Left ventricle myocardium inferior (tissue), 1 donor: ENCODE measurements at places on chromosomes 7 and 10. TPM values are rescaled to one million over a fixed set of nuclear protein-coding genes. Genes with fewer than 3 reads are reported as not detected.

DOCK1 gene
- total RNA-seq: 16.8 TPM

ADARB2 gene
- total RNA-seq: 0.11 TPM

NRCAM gene
- total RNA-seq: 0.14 TPM

FZD8 gene
- 6.6 TPM for total RNA-seq

OGDHL gene
- total RNA-seq: 4.5 TPM

UTF1 gene
- not detected for total RNA-seq

WDFY4 gene
- 1.5 TPM for total RNA-seq

DNA sequence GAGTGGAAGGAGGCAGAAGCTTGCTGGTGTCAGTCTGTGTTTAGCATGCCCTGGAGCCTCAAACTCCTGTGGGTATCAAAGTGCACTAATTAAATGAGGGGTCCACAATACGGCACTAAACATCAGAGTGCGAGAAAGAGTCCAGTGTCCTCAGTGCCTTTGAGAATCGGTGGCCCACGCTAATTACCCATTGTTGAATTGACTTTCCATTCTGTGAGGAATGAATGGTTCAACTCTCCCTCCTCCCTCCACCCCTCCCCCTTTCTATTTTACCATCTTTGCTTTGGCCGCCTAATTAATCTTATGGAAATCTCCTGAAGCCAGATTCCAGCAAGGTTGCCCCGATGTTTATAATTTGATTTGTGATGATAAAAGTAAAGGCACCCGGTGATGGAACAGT lies 217.8 kb downstream of the TFEC start:
- no peak for DNase-seq

DNA sequence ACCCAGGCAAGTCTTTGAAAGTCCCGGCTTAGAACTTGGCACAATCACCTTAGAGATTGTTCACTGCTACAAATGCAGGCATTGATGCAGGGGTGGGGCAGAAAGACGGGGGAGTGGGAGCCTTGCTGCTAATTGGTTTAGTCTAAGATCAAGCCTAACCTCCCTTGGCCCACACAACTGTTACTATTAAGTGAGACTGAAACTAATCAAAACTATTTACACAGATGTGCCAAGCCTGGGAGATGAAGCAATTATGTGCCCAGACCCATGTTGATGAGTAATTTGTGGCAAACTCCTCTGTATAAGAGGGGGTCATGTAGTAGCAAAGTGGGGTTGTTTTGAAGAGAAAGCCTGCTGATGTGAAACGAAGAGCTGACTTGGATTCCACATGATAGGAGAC lies 178.2 kb upstream of the ITGB1 start:
- no peak for DNase-seq

- no peak for DNase-seq
Observed at GRCh38 chr7:20298486-20298901, 32.2 kb upstream of the ITGB8 start.

DNA sequence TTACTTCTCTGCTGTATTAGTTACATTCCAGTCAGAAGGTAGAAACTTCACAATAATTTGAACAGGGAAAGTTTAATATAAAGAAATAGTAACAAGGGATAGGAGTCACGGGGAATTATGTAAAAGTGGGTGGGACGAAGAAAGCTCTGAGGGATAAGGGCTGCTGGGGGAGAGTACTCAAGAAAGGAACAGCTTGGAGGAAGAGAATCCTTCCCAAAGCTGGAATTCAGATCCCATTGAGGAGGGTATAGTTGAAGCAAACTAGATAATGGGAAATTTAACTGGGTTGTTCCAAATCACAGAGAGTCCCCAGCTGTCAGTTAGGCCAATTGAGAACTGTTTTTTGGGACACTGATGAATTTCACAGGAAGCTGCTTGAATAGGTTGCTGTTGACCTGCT lies 53.2 kb upstream of the MACC1 start:
- no peak for DNase-seq

DNA sequence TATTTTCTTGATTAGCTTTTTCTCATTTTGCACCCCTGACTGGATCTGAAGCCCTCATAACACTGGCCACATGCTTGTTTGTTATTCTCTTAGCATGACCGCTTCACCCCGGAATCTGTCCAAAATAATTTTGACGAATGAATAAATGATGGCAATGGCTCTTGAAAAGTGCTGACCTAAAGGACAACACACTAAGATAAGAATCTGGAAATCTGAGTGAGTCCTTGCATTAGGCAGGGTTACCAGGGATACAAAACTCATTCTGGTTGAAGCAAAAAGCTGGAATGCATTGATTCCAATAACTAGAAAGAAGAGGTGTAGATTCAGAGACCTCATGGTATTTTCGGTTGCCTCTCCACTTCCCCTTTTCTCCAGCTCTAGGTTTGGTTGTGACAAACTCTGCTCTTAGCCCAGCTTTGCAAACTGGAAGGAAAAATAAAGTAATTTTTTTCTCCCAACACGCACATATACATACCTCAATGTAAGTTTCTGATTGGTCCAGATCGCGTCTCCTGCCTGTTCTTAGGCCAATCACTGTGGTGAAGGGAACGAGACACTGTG lies 157.4 kb downstream of the SKIDA1 start:
- DNase-seq: no peak
